Esophagus muscularis mucosa (tissue), 4 donors: ENCODE measurements at places on chromosomes 2 and 18.

DNA sequence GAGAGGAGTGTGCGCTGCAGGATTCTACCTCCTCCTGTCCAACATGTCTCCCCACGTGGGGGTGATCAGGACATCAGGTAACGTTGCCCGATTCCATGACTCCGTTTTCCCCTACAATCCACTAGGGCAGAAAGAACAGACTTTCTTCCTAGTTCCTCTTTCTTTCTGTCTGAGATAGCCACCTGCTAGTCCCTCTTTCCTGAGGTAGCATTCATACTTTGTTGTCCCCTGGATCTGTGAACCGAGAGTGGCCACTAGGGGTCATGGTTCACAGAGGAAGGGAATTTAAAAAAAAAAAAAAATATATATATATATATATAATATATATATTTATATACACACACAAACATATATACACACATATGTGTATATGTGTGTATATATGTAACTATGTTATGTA, 210.0 kb upstream of the ZNF521 start:
- no peak for DNase-seq

GRCh38 chr2:39407516-39408296, 29.4 kb downstream of the MAP4K3 start:
- DNase-seq: no peak

DNA sequence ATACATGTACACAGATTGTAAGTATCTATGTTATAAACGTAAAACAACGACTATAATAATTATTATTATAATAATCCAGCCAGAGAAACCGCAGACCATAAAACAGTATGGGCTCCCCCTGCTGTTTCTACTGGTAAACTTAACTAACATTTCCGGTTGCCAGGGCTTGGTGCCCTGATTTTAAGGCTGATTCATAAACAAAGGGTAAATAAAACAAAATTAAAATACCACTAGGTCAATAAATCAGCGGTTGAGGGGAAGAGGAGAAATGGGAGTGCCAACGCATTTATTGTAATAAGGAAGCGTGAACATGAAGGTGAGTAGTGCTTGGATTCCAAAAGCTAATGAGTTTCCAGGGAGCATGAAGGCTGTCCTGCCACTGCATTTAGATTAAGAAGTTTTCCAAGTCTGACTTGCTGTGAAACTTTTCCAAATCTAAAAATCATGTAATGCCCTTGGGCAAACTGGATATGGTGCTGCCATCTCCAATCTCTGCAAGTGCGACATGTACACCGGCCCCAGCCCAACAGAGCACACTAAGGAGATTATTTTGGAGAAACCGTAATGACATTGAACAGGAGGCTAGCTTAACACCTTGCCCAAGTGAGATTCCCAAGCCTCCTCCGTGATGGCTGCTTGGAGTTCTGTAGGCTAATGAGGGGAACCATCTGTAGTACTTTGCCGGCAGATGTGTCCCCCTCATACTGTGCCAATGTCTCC, 50.7 kb upstream of the HNRNPA3 start:
- no peak for DNase-seq

DNA sequence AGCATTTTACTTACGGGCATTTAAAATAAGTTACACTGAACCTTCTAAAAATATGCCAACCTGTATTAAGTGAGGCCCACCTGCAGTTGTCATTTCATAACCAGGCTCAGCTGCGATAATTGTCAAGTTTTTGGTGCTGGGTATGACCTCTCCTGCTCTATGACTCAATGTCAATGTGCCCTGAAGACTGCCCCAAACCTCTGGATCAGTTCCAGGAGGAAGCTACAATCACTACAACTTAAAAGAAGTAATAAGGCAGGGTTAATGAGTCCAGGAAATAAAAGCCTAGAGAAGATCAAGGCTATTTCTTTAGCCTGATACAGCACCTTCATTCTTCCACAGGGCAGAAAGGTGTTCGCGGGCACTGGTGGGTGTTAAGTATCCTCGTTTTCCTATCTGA, 22.9 kb downstream of the POLR1A start:
- peak; percentile 87 for DNase-seq

DNA sequence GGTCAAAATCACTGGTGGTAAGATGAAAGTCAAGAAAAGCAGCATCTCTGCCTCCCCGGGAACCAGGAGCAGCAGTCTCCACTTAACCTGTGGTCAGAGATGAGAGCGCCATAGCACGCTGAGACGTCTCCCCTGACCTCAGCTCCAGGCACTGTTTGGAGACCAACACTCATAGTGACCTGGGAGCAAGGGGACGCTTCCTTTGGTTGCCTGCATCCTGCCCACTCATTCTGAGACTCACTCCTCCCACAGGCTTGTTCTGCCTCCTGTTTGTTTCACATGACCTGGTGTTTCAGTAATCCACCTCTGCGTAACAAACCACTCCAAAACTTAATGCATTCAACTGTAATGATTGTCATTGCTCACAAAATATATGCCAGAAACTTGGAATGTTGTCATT, 139.3 kb downstream of the ACOXL start:
- no peak for DNase-seq

- no peak for DNase-seq
These were observed 14.4 kb upstream of the SNED1 start for GRCh38 chr2:240983996-240984498.

GRCh38 chr2:52429740-52430139, 1337.9 kb upstream of the CHAC2 start:
- DNase-seq: no peak

- DNase-seq: no peak
These were observed 302.5 kb upstream of the ACVR2A start for GRCh38 chr2:147542351-147542750.

GRCh38 chr2:239266779-239267287, 134.0 kb downstream of the HDAC4 start:
- no peak for DNase-seq

GRCh38 chr2:6186332-6187151, 494.4 kb downstream of the SOX11 start:
- DNase-seq: no peak

GRCh38 chr2:47147021-47147420, 8.1 kb downstream of the STPG4 start:
- no peak for DNase-seq

DNA sequence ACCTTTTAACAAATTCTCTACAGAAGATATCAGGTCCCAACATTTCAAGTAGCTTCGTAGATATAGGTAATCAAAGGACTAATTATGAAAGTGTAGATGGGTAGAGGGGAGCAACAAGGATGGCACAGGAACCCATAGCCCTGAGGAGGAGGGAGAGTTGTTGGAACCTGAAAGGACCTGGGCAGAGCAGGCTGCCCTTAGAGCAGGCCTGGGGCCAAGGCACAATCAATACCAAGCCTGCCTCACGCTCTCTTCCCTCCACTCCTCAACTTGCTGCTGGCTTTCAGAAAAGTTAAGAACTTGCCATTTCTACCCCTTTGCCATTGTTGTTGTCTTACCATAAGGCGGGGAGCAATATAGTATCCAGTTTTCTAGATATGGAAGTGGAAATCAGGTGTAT, 10.1 kb upstream of the NAT8 start:
- no peak for DNase-seq

GRCh38 chr2:173254659-173255058, 100.0 kb upstream of the CDCA7 start:
- DNase-seq: no peak

- no peak for DNase-seq
These were observed 552.3 kb upstream of the SETBP1 start for GRCh38 chr18:44128365-44128764.

- no peak for DNase-seq
These were observed 243.6 kb upstream of the SLC39A10 start for GRCh38 chr2:195413422-195413821.

- DNase-seq: no peak
These were observed 178.0 kb downstream of the DLGAP1 start for GRCh38 chr18:4276953-4277585.

GRCh38 chr2:3533836-3534235, 14.5 kb upstream of the ADI1 start:
- DNase-seq: no peak
